ENCODE measurements at places on chromosomes 7 and 10.

GRCh38 chr10:78165617-78166016, 132.0 kb downstream of the RPS24 start:
- DNase-seq, result peak; percentile 69

DNA sequence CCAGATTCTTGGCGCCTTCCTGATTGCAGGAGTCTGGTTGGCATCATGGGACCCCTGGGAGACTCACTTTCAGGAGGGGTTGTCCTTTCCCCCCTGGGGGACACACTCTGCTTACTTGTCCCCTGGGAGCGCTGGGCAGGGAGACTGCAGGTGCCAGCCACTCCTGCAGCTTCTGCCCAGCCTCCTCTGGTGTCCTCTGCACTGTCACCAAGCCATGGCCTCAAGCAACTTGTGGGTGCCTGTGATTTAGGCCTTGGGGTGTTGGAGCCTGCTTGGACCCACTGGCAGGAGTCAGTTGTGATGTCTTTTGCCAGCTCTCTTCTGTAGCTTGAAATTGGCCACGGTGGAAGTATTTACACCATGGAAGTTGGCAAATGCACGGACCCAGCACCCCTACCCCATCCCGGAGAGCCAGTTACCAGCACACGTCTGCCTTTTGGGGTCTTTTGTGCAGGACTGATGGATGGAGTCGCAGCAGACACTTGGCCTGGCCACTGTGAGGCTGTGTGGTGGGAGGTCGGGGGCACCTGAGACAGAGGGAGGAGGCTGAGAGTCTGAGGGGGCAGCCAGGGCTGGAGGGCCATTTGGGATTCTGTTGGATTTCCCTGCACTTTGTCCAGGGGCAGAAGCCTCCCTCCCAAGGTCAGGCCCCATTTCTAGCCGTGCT, 104.7 kb downstream of the LHPP start:
- DNase-seq, result no peak

DNA sequence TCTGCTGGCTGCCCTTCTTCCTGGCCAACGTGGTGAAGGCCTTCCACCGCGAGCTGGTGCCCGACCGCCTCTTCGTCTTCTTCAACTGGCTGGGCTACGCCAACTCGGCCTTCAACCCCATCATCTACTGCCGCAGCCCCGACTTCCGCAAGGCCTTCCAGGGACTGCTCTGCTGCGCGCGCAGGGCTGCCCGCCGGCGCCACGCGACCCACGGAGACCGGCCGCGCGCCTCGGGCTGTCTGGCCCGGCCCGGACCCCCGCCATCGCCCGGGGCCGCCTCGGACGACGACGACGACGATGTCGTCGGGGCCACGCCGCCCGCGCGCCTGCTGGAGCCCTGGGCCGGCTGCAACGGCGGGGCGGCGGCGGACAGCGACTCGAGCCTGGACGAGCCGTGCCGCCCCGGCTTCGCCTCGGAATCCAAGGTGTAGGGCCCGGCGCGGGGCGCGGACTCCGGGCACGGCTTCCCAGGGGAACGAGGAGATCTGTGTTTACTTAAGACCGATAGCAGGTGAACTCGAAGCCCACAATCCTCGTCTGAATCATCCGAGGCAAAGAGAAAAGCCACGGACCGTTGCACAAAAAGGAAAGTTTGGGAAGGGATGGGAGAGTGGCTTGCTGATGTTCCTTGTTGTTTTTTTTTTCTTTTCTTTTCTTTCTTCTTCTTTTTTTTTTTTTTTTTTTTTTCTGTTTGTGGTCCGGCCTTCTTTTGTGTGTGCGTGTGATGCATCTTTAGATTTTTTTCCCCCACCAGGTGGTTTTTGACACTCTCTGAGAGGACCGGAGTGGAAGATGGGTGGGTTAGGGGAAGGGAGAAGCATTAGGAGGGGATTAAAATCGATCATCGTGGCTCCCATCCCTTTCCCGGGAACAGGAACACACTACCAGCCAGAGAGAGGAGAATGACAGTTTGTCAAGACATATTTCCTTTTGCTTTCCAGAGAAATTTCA, 1.7 kb downstream of the ADRB1 start:
- DNase-seq, result peak; percentile 28

DNA sequence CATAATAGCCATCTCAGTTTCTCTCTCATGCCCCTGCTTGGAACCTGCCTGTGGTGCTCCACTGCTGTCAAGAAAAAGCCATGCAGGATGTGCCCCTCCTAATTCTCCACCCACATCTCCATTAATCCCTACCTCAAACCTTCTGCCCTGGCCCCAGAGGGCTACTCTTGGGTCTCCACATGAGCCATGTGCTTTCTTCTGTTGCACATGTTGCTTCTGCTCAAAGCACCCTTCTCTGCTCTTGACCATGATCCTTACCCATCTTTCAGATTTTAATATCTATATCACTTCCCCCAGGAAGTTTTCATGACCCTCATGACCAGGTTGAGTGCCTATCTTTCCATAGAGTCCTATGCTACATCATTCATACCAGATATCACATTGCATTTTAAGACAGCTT, 514.2 kb downstream of the RPS24 start:
- no peak for DNase-seq

- DNase-seq, result no peak
Measured at GRCh38 chr10:60480865-60481563, 91.3 kb upstream of the ANK3 start.

DNA sequence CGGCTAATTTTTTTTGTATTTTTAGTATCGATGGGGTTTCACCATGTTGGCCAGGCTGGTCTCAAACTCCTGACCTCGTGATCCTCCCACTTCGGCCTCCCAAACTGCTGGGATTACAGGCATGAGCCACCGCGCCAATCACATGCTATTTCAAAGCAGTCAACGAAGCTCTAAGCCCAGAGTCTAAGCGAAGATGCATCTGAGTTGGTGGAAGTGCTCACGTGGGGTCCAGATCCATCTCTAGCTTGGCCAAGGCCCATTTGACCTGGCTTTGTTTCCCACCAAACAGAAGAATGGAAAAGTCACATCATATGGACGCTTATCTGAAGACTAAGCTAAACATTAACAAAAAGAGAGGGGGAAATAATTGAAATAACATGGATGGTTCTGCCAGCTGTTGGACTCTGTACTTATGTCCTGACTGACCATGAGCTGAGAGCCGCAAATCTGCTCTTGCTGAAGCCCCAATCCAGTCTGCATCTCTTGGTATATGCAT, 3.8 kb upstream of the GTF2I start:
- no peak for DNase-seq

GRCh38 chr10:100307684-100308083, 21.2 kb upstream of the BLOC1S2 start:
- DNase-seq, result no peak

GRCh38 chr7:48755061-48755555, 169.2 kb upstream of the CDC14C start:
- no peak for DNase-seq

DNA sequence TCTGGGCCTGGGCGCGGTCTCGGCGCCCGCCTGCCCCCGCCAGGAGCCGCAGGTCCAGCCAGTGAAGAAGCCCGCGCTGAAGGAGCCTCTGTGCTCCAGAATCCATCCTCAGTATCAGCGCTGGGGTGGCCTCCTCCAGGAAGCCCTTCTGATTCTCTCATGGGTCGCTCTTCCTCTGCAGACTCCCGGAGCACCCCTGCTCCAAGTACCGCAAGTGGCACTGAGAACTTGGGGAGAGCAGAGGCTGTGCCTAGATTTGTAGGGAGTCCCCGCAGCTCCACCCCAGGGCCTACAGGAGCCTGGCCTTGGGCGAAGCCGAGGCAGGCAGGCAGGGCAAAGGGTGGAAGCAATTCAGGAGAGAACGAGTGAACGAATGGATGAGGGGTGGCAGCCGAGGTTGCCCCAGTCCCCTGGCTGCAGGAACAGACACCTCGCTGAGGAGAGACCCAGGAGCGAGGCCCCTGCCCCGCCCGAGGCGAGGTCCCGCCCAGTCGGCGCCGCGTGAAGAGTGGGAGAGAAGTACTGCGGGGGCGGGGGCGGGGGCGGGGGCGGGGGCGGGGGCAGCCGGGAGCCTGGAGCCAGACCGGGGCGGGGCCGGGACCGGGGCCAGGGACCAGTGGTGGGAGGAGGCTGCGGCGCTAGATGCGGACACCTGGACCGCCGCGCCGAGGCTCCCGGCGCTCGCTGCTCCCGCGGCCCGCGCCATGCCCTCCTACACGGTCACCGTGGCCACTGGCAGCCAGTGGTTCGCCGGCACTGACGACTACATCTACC, at the start of gene ALOX5:
TSS of gene ALOX5 (plus strand) at position 641 of the 774 bp plus-strand sequence. CDS start at position 705, 64 bp downstream.
- DNase-seq, result peak; percentile 66

GRCh38 chr7:51182636-51183166, 133.9 kb downstream of the COBL start:
- DNase-seq, result no peak

GRCh38 chr7:45968312-45968711, 47.2 kb upstream of the IGFBP3 start:
- no peak for DNase-seq

DNA sequence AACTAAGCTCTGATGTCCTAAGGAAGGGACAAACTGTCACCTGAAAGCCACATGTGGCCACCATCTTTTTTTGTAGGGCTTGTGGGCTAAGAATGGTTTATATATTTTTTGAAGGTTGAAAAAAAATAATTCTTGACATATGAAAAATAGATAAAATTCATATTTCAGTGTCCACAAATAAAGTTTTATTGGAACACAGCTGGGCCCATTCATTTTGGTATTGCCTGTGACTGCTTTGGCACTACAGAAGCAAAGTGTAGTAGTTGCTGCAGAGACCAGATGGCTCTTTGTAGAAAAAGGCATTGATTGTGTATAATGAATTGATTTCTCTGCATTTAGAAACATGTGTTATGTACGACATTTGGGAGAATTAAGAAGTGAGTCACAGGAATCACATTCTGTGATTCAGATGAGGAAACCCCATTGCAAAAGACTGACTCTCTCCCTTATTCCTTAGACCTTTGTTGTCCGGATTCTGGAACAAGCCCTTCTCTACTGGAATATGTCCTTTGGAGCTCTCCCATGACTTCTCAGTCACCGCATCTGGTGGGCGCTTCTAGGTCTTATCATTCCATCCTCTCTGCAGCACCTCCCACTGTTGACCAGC, 438.7 kb downstream of the LRMDA start:
- no peak for DNase-seq

- no peak for DNase-seq
Measured at GRCh38 chr7:51476026-51476425, 159.4 kb upstream of the COBL start.

DNA sequence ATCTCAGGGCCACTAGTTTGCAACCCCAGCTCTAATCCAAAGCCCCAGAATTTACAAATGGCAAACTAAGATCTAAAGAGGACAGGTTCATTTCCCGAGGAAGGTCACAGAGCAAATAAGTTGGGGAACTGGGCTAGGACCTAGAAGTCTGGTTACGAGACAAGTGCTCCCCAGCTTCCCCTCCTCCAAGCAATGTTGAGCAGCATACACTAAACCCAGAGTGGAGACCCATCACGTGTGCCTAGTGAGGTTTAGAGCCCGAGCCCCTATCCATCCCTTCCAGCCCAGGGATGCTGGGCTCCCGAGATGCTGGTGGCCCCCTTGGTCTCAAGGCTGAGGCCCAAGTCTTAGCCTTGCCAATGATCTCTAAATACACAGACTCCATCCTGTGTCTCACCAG, 209.5 kb upstream of the ZMIZ1 start:
- DNase-seq, result no peak

- no peak for DNase-seq
Measured at GRCh38 chr10:75170215-75170614, 40.4 kb upstream of the VDAC2 start.

DNA sequence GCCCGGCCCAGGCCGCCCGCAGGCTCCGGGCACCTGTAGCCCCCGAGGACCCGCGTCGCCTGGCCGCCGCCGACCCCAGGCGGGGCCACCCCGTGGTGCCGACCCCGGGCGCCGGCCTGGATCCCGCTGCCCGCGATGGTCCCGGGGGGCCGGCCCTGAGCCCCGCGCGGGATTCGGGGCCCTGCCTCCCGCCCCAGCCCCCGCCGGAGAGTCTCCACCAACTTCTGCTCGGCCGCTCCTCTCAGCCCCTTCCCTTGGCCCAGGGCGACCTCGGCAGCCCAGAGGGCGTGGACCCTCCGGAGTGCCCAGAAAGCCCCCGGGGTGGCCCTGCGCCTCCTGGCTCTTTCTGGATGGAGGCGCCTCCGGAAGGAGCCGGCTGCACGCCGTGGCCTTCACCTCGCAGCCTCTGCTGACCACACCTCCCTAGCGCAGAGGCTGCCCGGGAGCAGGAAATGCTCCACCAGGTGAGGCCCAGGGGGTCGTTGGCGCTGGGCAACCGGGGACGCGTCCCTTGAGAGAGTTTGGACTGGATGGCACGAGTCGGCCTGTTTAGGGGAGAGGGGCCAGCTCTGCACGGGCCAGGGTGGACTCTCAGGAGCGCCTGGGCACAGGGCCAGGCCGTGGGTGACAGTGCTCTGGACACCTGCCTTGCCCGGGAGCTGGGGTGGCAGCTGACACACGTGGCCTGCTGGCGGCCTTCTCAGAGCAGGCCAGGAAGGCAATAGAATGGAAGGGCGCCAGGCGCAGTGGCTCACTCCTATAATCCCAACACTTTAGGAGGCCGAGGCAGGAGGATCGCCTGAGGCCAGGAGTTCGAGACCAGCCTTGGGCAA, 529 bp downstream of the ZNF853 start:
- peak; percentile 70 for DNase-seq

DNA sequence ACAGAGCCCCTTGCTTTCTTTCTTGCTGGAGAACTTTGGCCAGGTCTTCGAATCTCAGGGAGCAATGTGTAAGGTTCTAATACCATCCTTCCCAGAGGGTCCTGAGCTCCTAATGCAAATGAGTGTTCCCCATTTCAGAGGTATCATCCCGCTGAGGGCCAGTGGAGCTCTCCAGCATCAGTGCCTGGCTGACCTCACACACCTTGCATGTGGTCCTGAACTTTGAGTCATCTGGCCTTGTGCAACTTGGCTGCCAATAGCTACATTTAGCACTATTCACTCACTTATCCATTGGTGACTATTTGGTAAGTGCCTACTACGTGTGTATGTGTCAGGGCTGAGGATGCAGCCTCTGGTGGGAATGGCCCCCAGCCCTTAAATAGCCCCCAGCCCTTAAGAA, 48.4 kb upstream of the HABP2 start:
- DNase-seq, result no peak

DNA sequence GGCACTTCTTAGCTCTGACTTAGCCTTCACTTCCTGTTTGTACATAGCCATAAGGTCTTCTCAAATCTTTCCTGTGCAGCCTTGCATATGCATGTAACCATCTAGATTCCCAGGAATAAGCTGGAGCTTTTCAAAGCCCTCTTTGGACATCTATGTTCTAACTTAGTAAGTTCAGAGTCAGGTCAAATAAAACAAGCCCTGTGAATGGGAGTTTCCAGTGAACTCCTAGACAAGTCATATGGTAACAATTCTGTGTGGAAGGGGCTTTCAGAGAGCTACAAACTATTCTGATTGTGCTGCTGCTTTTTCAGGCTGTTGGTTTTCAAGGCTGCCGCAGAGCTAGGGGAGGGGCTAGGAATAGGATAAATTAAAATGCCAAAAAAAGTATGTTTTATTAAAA, 208.4 kb upstream of the AKR1E2 start:
- no peak for DNase-seq
